Chondrocyte (in vitro differentiated cells): ENCODE measurements at places on chromosomes 3 and 15.

DNA sequence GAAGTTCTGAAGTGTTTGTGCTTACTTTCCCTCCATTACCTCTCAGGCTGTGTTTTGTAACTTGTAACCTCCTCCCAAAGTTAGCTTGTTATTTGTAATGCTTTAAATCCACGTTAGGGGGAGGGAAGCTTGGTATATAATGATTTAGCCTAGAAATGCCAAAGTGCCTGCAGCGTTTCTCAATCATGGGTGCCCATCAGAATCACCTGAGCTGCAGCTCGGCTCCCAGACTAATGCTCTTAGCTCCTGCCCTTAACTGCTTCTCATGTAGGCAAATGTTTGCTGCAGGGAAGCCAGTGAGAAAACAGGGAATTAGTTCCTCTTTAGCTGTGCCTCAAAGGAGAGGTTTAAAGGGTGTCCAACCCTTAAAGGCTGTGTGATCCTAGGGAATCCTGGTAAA, 219.2 kb upstream of the NAALADL2 start:
- DNase-seq: no peak

DNA sequence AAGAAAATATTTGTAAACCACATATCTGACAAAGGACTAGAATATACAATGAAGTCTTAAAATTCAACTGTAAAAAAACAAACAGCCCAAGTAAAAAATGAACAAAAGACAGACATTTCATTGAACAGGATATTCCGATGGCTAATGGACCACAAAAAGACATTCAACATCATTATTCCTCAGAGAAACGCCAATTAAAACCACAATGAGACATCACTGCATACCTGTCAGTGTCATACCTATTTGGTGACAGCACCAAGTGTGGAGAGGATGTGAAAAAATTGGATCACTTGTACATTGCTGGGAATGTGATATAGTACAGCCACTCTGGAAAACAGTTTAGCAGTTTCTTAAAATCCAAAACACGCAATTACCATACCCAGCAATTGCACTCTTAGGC, 29.9 kb upstream of the TJP1 start:
- DNase-seq: no peak

DNA sequence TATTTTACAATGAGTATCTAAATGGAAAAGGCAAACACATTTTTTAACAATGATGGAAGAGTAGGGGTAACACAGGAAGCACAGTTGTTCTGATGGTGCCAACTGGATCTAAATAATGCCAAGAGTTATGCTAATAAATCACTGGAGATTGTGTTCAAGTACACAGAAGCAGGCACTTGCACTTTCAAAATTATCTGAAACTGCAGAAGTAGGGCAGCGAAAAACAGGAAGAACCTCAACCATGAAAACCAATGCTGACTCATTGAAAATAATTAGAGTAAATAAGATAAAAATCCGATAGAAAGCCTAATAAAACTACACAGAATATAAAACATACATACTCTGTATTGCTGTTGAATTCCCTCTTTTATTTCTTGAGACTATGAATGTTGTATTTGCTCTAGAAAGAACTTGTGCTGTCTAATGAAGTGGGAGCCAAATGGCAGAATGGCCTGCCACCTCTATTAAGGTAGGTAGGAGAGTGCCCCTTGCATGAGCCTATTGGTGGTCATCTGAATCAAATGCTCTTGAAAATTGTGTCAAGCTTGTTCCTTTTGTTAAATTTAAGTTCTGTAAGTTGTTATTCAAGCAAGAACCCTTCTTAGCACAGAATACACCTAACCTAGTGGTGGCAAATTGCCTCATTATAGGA, 93.7 kb downstream of the ABI3BP start:
- no peak for DNase-seq

GRCh38 chr15:63447017-63447676, 57.2 kb upstream of the USP3 start:
- DNase-seq: no peak

DNA sequence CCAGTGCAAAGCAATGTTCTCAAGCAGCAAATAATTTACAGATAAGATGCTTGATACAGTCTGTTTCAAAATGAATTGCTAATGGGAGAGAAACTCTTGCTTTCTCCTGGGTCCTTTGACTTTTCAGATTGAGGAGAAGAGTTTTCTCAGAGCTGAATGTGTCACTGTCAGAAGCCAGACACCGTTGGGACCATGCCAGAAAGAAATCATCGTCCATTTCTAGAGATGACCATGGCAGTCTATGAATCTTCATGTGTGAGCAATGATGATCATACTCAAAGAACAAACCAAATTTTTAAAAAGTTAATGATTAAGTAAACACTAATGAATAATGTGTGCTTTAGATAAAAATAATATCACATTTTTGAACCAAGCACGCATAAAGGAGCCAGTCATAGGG, 77.6 kb downstream of the ZNF385D start:
- no peak for DNase-seq

- DNase-seq: no peak
These were observed 89.7 kb downstream of the LIPC start for GRCh38 chr15:58521293-58521991.

DNA sequence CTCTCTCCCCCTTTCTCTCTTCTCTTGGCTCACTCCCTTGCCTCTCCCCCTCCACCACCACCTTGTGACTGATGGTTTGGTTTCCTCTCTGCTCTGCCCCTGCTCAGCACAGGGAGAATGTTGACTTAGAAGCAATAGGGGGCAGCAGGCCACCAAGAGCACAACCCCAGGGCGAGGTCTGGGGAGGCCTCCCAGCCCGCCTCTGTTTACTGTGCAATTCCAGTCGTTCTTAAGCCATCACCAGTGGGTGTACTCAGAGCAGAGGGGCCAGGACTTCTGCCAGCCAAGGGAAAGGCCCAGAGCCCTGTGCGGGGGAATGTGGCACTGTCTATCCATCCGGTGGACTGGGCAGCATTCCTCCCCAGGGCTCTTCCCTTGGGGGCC, 5.7 kb upstream of the APEH start:
- no peak for DNase-seq
